ENCODE measurements at places on chromosomes 16 and 17. TPM values are rescaled to one million over a fixed set of nuclear protein-coding genes. Genes with fewer than 3 reads are reported as not detected.

MAP2K3 gene
- 93.5 TPM for total RNA-seq

ITGB3 gene
- not detected for total RNA-seq

TNFRSF13B gene
- not detected for total RNA-seq

SRCIN1 gene
- total RNA-seq = 46.6 TPM

RAMP2 gene
- total RNA-seq = not detected

SLC25A39 gene
- total RNA-seq = 297 TPM

DNA sequence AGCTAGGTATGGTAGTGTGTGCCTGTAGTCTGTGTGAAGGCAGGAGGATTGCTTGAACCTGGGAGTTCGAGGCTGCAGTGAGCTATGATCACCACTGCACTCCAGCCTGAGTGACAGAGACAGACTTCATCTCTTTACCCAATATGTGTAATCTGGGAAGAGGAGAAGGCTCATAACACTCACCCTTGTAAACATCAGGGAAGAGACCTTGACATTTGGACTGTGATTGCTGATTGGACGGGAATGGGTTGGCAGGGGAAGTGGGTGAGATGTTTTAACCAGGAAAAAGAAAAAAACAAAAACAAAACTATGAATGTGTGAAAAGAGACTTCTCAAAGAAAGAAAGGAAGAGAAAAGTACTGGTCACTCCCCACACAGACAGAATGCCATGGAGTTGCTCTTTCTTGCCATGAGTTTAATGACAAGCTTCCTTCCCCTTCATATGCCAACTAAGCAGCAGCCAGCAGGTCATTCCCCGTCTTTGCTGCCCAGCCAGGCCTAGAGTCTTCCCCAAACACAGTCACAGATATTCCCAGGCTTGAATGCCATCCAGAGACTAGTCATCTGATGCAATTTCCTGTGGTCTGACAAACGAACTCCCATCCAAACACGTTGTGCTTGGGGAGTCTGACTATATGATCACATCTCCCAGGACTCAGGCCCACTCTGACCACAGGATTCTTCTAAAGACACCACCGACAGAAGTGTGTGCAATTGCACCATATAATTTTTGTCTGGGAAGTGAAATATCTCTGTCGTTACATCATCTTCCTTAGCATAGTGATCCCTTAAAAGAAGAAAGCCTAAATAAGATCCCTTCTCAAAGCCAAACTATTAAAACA lies 3.6 kb upstream of the XAF1 start:
- H3K36me3 ChIP-seq = peaks cover 15% of the 10 kb centered on the region
- peaks cover 25% of the 10 kb centered on the region for H3K4me1 ChIP-seq
- H3K27me3 ChIP-seq = no peaks in the 10 kb centered on the region
- DNase-seq = no peak
- no peak overlapping the region for H3K4me3 ChIP-seq
- H3K27ac ChIP-seq = peak overlapping the region; percentile 73

GRCh38 chr16:10752843-10753523 lies 9.3 kb downstream of the NUBP1 start:
- H3K27me3 ChIP-seq = no peaks in the 10 kb centered on the region
- peaks cover 7% of the 10 kb centered on the region for H3K4me1 ChIP-seq
- DNase-seq = no peak
- H3K27ac ChIP-seq = no peak overlapping the region
- no peak overlapping the region for H3K4me3 ChIP-seq

DNA sequence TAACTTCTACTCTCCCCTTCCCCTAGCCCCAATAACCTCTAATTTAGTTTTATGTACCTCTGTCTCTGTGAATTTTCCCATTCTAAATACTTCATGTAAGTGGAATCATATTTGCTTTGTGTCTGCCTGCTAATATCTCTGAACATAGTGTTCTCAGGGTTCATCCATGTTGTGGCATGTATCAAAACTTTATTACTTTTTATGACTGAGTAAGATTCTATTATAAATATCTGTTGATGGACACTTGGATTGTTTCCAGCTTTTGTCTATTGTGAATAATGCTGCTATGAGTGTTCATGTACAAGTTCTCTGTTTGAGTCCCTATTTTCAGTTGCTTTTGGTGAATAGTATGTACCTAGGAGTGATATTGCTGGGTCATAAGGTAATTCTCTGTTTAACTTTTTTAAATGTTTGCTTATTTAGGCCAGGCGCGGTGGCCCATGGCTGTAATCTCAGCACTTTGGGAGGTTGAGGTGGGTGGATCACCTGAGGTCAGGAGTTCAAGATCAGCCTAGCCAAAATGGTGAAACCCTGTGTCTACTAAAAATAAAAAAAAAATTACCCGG lies 92.8 kb downstream of the CHD9 start:
- H3K4me3 ChIP-seq = no peak overlapping the region
- no peak overlapping the region for H3K27ac ChIP-seq
- H3K4me1 ChIP-seq = no peaks in the 10 kb centered on the region
- H3K27me3 ChIP-seq = no peaks in the 10 kb centered on the region
- DNase-seq = no peak
- no peaks in the 10 kb centered on the region for H3K36me3 ChIP-seq

DNA sequence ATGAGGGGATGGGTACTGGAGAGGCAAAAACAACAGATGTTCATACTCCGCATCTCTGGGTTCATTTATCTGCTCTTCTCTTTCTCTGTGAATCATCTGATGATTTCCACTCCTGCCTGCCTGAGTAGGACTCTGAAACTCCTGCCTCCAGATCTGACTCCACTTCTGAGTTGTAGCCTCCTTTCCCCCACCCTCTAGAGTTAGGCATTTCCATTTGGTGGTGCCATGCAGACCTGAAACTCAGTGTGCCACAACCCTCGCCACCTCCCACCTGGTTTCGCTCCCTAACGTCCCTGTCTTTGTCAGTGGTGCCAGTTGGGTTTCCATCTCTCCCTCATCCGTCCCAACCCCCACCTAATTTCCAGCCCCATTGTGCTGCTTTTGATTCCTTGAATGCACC lies 126.2 kb downstream of the PRKCB start:
- peaks cover 86% of the 10 kb centered on the region for H3K27me3 ChIP-seq
- H3K4me1 ChIP-seq = no peaks in the 10 kb centered on the region
- H3K36me3 ChIP-seq = no peaks in the 10 kb centered on the region

- no peaks in the 10 kb centered on the region for H3K4me1 ChIP-seq
- DNase-seq = peak; percentile 59
- no peaks in the 10 kb centered on the region for H3K36me3 ChIP-seq
- peaks cover 13% of the 10 kb centered on the region for H3K27me3 ChIP-seq
- no peak overlapping the region for H3K27ac ChIP-seq
Observed at GRCh38 chr16:16861546-16861945, 482.6 kb downstream of the NPIPA7 start.

- no peak overlapping the region for H3K27ac ChIP-seq
- peak; percentile 44 for DNase-seq
- H3K36me3 ChIP-seq = peaks cover 5% of the 10 kb centered on the region
- no peaks in the 10 kb centered on the region for H3K27me3 ChIP-seq
- no peak overlapping the region for H3K4me3 ChIP-seq
Observed at GRCh38 chr16:11058832-11059231, 114.5 kb downstream of the CLEC16A start.

DNA sequence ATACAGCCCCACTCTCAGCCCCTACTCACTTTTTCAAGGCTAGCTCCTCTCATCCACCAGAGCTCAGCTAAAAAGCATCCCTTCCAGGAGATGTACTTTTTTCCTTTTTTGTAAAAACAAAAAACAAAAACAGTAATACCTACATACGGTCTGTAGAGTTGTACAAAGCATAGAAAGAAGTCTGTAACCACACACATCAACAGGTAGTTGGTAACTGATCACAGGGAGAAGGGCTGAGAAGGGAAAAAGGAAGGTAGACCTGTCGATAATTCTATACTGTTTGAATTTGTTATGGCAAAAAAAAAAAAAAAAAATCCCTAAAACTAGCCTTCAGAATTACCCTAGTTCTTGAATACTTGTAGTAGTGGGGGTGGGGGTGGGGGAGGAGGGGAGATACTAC lies 874 bp downstream of the SLC25A19 start:
- peak overlapping the region; percentile 90 for H3K4me3 ChIP-seq
- peaks cover 32% of the 10 kb centered on the region for H3K36me3 ChIP-seq
- H3K27me3 ChIP-seq = no peaks in the 10 kb centered on the region
- peak overlapping the region; percentile 11 for H3K27ac ChIP-seq
- DNase-seq = no peak
